ENCODE measurements at places on chromosomes 13 and 19.

- no peak for DNase-seq
- H3K27me3 ChIP-seq: no peaks in the 10 kb centered on the region
- no peak overlapping the region for H3K4me3 ChIP-seq
- no peak overlapping the region for H3K27ac ChIP-seq
- no peaks in the 10 kb centered on the region for H3K4me1 ChIP-seq
- H3K36me3 ChIP-seq: no peaks in the 10 kb centered on the region
These were observed 183.2 kb downstream of the GPC6 start for GRCh38 chr13:93409816-93410215.

DNA sequence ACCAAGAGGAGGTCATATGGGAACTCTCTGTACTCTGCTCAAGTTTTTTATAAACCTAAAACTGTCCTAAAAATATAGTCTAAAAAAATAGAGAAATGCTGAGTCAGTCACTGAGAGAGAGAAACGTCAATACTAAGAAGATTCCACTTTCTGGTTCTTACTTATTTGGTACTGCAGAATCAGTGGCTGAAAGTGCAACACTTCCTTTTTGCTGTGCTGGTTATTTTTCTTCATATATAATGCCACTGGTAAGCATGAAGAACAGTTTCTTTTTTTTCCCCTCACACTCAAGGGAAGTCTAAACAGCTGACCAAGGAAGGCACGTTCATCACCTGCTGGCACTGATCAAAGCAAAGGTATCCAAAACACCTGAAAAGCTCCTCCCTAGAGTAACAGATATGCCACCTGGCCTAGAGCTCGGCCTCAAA is 44.3 kb upstream of the N4BP2L1 start:
- H3K4me3 ChIP-seq: no peak overlapping the region
- peak overlapping the region; percentile 42 for H3K27ac ChIP-seq
- no peaks in the 10 kb centered on the region for H3K27me3 ChIP-seq
- no peaks in the 10 kb centered on the region for H3K36me3 ChIP-seq
- H3K4me1 ChIP-seq: peaks cover 9% of the 10 kb centered on the region

DNA sequence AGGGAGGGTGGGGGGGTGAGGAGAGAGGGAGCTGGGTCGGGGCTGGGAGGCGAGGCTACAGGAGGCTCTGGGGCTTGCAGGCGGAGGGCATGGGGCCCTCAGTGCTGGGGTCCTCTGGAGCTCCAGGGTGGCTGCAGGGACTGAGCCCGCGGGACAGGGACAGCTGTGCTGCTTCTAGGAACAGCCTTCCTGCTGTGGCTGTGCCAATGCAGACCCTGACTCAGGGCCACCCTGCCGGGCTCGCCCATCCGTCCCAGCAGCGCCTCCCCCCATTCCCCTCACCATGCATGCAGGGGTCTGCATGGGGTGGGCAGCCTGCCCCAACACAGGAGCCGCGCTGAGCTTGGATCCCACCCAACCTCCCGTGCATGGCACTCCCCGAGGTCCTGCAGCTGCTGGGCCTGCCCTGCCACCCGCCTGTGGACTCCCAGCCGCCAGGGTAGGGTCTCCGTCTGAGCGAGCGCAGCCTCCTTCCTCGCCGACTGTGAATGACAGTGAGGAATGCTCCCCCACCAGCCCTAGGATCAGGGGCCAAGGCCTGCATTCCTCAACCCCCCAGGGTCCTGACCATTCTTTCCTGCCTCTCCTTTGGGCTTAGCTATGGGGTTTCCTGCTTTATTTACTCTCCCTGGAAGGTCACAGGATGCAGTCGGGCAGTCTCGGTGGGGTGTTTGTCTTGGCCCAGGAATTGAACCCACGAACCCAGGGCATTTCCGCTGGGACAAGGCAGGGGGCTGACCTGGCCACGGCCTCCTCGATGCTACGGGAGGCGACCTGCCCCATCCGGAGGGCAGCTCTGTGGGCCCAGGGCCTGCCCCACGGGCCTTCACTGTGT is 23.4 kb downstream of the CEBPG start:
- H3K27me3 ChIP-seq: no peaks in the 10 kb centered on the region
- no peak overlapping the region for H3K4me3 ChIP-seq
- DNase-seq: no peak
- no peaks in the 10 kb centered on the region for H3K4me1 ChIP-seq
- no peaks in the 10 kb centered on the region for H3K36me3 ChIP-seq
- no peak overlapping the region for H3K27ac ChIP-seq

- H3K4me1 ChIP-seq: no peaks in the 10 kb centered on the region
- peak; percentile 3 for DNase-seq
- H3K36me3 ChIP-seq: no peaks in the 10 kb centered on the region
- no peak overlapping the region for H3K4me3 ChIP-seq
- no peak overlapping the region for H3K27ac ChIP-seq
These were observed 49.0 kb upstream of the FRY start for GRCh38 chr13:31982540-31982939.

GRCh38 chr13:42007844-42008243 is 40.6 kb upstream of the DGKH start:
- no peak overlapping the region for H3K4me3 ChIP-seq
- no peak overlapping the region for H3K27ac ChIP-seq
- DNase-seq: no peak
- H3K4me1 ChIP-seq: no peaks in the 10 kb centered on the region
- H3K36me3 ChIP-seq: no peaks in the 10 kb centered on the region

GRCh38 chr19:10018263-10018662 is 5.0 kb downstream of the RDH8 start:
- DNase-seq: no peak
- H3K27me3 ChIP-seq: peaks cover 9% of the 10 kb centered on the region
- no peaks in the 10 kb centered on the region for H3K36me3 ChIP-seq
- no peak overlapping the region for H3K27ac ChIP-seq
- H3K4me3 ChIP-seq: no peak overlapping the region
- H3K4me1 ChIP-seq: no peaks in the 10 kb centered on the region

DNA sequence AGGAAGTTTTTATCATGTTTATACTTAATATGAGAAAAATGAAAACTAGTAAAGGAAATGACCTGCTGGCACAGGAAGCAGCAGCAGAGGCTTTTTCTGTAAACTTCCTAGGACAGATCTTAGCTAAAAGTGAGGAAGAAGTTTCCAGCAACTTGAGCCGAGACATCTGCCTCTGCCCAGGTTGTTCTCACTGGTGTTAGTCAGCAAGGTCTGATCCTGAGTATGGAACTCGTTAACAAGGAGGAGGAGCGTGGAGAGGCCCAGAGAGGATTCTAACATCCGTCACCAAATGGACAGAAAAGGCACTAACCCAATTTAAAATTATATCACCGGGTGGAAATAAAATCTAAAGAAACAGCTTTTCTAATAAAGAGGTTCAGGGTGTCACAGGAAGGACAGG is 43.6 kb downstream of the PHF11 start:
- no peak overlapping the region for H3K4me3 ChIP-seq
- H3K4me1 ChIP-seq: peaks cover 16% of the 10 kb centered on the region
- H3K27me3 ChIP-seq: no peaks in the 10 kb centered on the region
- DNase-seq: no peak
- H3K36me3 ChIP-seq: peaks cover 11% of the 10 kb centered on the region
- peak overlapping the region; percentile 44 for H3K27ac ChIP-seq

- peaks cover 14% of the 10 kb centered on the region for H3K27me3 ChIP-seq
- H3K27ac ChIP-seq: no peak within 1 kb of the TSS
- no peaks in the 10 kb centered on the region for H3K36me3 ChIP-seq
- no peak for DNase-seq
- no peaks in the 10 kb centered on the region for H3K4me1 ChIP-seq
These were observed at the start of gene VSTM1 for GRCh38 chr19:54063350-54064116. VSTM1 (minus strand) TSS chr19:54063897; CDS start chr19:54063777, 120 bp downstream.

DNA sequence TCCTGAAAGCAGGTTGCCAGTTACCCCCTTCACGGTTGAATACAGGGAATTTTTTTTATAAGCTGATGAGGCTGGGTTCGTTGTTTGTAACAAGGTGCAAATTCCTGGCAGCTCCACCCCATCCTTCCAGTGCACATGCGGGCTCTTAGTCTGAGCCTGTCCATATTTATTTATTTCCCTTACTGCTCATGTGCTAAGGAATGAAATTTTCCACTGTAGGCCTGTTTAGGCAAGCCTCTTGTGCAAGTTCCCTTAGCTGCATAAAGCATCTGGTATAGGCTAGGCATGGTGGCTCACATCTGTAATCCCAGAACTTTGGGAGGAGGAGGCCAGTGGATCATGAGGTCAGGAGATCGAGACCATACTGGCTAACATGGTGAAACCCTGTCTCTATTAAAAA is 560.9 kb upstream of the PCDH9 start:
- H3K36me3 ChIP-seq: no peaks in the 10 kb centered on the region
- H3K4me3 ChIP-seq: no peak overlapping the region
- H3K4me1 ChIP-seq: no peaks in the 10 kb centered on the region
- H3K27ac ChIP-seq: no peak overlapping the region
- DNase-seq: no peak

GRCh38 chr13:38967446-38967845 is 23.2 kb downstream of the STOML3 start:
- no peak for DNase-seq
- no peak overlapping the region for H3K27ac ChIP-seq
- H3K36me3 ChIP-seq: no peaks in the 10 kb centered on the region
- H3K27me3 ChIP-seq: peaks cover 10% of the 10 kb centered on the region
- H3K4me3 ChIP-seq: no peak overlapping the region

DNA sequence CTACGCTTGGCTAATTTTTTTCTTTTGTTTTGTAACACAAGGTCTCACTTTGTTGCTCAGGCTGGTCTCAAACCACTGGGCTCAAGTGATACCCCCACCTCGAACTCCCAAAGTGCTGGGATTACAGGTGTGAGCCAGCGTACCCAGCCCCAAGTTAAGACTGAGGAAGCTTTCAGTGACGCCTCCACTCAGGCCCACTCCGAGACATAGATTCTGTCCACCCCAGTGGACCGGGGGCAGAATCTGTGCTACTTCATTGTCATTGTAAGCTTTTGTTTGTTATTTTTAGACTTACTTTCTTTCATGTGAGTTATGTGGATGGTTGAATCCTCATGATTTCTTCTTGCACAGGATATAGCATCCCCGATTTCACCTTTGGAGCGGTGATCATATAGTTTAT is 156.9 kb upstream of the TSHZ3 start:
- no peaks in the 10 kb centered on the region for H3K36me3 ChIP-seq
- H3K27ac ChIP-seq: no peak overlapping the region
- H3K4me1 ChIP-seq: no peaks in the 10 kb centered on the region
- DNase-seq: no peak
- H3K27me3 ChIP-seq: peaks cover 2% of the 10 kb centered on the region
